ENCODE measurements at places on chromosomes 11 and 22.

DNA sequence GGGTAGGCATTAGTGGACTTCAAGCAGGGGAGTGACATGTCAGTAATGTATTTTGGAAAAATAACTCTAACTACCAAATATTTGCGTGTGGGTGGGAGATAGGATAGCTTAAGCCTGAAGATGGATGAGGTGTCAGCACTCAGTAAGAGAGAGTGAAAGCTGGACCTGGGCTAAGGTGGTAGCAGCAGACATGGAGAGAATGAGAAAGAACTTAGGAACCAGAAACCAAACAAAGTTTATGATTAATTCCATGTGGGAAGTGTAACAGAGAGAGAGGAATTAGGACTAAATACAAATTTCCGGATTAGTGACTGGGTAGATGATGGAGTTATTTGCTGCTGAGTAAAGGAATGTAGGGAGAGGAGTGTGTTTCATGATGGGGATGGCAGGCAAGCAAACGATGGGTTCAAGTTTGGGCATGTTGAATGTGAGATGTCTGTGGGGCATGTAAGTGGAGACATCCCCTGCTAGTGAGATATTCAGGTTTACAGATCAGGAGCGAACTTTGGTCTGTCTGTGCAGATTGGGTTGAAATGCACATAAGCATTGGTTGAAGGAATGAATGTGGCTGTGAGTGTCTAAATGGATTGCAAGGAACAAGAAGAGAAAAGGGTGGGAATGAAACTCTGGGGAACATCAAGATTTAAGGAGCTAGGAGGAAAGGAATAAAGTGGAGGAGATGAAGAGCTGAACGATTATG, 185.6 kb upstream of the MTMR2 start:
- DNase-seq, result no peak

DNA sequence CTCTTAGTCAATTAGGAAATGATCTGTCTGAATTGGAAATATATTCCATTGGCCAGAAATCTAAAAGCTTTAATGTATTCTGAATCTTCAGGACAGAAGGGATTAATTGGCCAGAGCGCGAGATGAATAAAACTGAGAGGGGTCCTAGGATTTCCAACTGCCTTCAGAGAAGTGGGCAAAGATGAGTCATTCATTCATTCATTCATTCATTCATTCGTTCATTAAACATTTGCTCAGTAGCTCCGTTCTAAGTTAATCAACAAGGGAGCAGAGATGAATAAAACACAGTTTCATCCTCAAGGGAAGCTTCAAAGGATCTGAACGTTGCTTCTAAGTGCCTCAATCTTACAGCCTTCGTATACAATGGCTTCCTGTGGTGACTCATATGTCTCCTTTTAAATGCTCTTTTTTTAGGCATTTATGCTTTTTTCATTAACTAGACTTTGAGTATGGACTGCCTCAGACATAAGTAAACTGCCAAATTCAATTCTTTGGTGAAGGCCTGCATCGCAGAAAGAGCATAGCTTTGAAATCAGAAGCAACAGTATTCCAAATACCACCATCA, 537.4 kb upstream of the CCDC90B start:
- no peak for DNase-seq

GRCh38 chr11:33874433-33874832, 17.4 kb downstream of the LMO2 start:
- no peak for DNase-seq

DNA sequence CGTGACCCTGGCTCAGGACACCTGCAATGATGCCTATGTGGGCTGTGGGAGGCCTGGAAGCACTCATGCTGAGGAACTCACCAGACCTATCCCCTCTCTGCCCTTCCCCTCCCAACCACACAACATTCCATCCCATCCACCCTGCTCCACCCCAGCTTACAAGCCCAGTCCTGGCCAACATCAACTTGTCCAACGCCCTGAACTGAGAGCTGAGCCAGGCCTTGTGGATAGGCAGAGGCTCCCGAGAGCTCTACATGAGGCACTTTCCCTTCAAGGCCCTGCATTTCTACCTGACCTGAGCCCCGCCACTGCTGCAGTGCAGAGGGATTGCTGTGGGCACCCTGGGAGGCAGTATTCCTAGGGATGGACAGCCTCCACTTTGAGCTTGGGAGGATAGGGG, 112.4 kb downstream of the PDE2A start:
- no peak for DNase-seq

DNA sequence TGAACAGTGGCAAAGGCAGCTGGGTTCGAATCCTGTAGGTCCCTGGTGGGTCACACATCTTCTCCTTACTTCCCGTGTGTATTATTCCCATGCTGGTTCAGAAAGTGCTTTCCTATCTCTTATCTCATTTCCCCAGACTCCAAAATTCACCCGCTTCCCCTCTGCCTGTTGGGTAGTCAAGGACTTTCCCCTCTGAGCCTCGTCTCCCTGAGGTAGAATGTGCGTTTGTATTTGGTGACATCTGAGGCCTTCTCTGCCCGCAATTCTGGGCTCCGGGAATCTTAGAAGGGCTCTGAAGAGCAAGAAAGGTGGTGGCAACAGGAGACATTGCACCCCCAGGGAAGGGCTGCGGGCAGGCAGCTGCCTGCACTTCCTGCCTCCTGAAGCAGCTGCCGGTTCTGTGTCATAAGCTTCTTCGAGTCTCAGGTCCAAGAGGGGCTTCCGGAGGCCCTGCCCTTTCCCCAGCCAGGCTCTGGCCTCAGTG, 5.9 kb downstream of the LRRC32 start:
- peak; percentile 50 for DNase-seq

- DNase-seq, result no peak
Measured at GRCh38 chr22:17159504-17159951, 451 bp upstream of the HDHD5 start.

DNA sequence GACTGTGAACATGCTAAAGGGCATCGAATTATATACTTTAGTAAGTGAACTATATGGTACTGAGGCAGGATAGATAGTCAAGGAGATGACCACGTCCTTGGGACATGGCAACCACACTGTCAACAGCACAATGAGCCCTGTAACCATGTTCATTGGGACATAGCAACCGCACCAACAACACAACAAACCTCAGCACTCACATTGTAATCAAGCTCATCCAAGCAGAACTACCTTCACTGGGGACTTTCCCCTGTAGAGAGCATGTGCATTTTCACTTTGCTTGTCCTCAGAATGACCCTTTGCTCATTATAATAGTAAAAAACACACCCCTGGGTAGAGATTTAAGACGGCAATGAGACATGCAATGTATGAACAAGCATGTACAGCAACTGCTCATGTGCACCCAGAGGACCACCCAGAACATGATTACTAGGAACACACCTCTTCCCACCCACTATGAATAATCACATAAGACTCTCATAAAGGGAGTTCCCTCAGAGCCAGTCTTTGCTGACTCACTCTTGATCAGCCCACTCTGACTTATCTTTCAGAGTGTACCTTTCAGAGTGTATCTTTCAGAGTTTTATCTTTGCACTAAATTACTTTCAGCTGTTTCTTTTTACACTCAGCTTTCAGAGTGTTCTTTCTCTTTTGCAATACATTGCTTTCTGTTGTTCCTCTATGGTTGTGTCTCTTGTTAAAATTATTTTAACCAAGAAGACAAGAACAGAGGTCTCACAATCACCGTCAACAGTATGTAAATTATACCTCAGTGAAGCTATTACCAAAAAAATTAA, 4.1 kb upstream of the PLAAT2 start:
- DNase-seq, result peak; percentile 98

DNA sequence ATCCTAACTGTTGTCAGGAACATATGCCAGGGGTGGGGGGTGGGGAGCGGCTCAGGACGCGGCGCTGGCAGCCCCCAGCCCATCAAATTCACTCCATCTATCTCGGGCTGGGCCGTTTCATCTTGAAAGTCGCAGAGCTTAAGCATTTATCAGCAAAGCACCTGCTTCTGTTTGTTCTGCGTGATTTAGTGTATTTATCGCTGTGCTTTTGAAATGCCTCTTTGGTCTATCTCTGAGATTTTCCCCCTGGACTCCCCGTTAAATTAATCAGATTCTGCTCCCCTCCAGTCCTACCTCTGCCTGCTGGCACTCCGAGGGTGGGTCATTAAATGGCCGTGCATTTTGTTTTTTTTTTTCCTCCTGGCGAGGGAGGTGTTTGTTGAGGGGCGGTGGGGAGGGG, 446.2 kb downstream of the TBC1D22A start:
- DNase-seq, result no peak

- DNase-seq, result no peak
Measured at GRCh38 chr22:17233348-17234043, 14.3 kb upstream of the ADA2 start.

DNA sequence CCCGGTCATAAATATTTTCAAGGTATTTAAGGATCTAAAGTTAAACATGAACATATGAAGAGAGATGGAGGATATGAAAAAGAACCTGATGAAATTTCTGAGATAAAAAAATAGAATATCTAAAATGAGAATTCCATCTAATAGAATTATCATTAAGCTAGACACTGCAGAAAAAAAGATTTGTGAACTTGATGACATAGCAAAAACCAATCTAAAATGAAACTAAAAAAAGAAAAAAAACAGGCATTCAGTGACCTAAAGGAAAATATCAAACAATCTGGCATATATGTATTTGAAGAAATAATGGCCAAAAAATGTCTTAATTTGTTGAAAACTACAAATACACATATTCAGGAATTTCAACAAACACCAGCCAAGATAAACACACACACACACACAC, 81.6 kb upstream of the ZC3H12C start:
- no peak for DNase-seq

DNA sequence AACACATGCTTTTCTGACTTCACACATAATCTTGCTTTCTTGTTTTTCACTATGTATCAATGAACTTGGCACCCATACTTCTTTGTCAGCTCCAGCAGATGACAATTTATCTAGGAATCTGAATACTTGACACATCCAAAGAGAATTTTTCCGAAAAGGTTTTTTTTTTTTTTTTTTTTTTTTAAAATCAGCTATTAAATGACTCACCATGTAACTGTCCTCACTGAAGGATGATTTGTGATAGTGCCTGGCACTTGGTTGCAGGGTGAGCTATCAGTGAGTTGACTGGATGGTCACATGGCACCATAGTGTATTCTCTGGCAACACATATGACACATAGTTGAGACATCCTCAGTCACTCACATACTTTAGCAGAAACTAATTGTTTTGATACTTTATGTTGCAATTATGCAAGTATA, 133.4 kb upstream of the E2F8 start:
- no peak for DNase-seq

DNA sequence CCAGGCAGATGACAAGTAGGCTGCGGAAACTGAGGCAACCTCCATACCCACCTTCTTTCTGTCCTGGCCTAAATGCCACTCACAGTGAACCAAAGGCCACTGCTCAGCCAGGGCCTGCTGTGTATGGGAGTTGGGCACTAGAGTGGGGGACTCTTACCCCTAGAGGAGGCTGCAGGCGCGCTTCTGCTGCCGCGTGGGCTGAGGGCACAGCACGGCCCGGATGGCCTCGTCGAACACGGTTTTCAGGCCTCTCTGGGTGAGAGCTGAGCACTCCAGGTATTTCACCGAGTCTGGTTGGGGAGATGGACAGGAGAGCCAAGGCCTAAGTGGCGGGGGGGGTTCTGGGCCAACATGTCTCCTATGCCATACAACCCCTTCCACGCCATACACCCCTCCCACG, 14.2 kb upstream of the SSTR3 start:
- DNase-seq, result no peak

GRCh38 chr11:1410366-1411291, 20.9 kb downstream of the BRSK2 start:
- no peak for DNase-seq

All from NAMALWA (cell line).